Activated CD4-positive, alpha-beta T cell treated with anti-CD3 and anti-CD28 coated beads, Interleukin-2, amount 50 U/mL, for 1 hour (primary cell): ENCODE measurements at places on chromosomes 16 and 17.

DNA sequence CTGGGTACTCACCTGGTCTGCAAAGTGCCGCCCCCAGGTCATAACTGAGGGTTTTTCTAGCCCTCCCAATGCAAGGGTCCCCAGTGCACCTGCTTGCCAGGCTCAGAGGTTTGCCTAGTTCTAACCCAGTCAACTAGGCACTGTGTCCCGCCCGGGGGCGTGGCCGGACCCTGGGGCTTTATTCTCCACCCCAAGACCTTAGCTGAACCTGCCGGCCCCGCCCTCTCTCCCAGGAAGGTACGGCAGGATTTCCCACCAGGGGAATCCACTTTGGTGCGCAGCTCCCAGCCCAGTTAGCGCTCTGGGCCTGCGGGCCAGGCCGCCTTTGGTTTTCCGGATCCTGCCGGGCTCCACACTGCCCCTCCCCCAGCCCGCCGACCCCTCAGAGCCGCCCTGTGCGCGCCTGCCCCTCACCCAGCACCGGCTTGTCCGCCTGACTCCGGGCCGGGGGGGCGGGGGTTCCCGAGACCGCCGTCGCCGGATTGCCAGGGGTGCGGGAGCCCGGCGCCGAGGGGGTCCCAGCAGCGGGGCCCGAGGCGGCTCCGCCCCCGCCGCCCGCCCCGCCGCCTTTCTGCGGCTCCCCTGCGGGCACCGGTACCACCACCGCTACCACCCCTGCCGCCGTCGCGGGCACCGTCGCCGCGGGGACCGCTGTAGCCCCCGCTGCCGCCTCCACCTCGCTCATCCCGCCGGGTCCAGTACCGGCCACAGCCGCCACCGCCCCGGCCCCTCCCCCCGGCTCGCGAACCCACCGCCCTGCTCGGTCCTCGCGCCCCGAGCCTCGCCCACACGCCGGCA, 424 bp downstream of the YBX2 start:
- no peak for DNase-seq

DNA sequence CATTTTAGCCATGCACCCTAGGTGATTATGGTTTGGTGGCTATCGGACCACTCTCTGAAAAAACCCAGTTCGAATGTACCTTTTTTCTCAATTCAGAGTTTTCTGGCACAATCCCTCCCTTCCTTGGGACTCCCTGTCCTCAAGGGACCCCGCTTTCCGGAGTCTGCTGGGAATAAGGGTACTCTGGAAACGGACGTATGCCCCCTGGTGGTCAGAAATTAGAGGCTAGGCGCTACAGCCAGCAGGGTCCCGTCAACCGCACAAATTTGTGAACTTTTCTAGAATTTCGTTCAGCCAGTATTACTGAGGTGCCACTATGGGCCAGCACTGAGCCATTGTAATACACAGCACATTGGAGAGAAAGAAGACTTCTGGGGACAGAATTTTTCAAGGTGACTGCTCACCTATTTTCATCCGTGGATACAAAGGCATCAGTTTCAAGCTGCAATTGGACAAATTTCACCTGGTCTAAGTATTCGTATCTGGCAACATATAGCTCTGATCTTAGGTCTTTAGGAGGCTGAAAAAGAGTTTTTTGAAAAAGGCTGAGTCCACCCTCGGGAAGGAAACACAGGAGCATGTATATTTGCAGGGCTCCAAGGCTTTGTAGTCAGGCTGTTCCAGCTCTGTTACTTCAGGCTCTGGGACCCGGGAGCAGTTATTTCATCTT, 27.1 kb upstream of the CRYBA1 start:
- DNase-seq = peak; percentile 68

DNA sequence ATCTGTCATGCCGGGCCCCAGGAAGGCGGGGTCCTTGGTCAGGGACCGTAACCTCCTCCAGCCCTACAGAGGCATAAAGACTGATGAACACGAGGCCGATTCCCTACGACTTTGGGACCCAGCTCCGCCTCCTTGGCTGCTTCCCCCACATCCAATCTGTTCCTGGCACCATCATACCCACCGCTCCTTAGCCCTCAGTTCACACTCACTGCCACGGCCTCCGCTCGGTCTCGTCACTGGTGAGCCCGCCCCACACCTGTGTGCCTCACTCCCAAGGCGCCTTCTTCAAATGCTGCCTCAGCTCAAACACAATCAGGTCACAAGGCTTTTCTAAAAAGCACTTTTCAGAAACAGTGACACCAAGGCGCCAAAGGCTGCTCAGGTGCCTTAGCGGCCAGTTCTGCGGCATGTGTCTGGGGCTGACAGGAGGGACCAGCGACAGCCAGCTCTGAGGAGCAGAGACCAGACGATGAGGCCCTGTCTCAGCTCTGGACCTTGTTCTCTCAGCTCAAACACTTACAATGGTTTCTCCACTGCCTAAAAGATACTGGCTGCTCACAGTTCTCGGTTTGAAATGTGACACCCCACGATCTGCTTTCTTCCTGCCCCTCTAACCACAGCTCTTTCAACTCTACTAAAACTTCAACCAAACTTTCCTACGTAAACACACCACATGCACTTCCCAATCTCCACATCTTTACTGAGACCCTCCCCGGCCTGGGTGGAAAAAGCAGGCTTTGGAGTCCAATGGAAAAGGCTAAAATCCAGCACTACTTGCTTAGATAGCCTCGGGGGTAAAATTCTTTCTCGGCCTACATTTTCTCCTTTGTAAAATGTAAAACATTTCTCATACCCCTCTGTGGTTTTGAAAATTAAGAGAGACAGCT, 33.2 kb downstream of the CYB5D2 start:
- peak; percentile 44 for DNase-seq

GRCh38 chr16:29688172-29688571, 9.2 kb downstream of the QPRT start:
- no peak for DNase-seq

DNA sequence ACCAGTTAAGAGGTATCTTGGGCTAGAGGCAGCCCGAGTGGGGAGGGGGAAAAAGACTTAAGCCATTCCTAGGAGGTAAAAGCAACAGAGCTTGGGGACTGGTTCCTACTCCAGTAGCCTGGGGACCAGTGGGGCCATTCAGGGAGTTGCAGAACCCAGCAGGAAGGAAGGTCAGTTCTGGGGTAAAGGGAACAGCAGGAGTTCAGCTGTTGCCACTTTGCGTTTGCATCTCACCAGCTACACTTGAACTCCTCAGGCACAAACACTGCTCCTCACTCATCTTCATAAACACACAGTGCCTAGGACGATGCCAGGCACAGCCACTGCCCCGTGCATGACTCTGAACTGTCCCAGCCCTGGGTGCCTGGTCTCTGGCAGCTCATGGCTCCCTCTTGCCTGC, 4.0 kb downstream of the HAP1 start:
- no peak for DNase-seq
